ENCODE measurements at places on chromosomes 6 and 20.

DNA sequence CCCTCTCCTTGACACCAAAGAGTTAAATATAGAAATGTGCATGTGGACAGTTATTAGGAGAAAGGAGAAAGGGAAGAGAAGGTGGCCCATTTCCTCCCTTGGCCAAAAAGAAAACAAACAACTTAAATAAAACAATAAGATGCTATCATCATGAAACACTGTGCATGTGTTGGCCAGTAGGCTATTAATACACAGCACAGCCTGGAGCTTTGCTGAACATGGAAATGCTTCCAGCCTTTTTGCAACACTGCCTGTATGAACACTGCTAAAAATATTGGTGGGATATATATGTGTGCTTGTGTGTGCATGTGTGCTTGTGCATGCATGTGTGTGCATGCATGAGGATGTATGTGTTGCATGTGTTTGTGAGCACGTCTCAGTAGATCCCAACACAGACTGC, 100.4 kb downstream of the LY86 start:
- DNase-seq, result no peak

GRCh38 chr6:43120944-43121913, 45.1 kb downstream of the PTK7 start:
- DNase-seq, result no peak

DNA sequence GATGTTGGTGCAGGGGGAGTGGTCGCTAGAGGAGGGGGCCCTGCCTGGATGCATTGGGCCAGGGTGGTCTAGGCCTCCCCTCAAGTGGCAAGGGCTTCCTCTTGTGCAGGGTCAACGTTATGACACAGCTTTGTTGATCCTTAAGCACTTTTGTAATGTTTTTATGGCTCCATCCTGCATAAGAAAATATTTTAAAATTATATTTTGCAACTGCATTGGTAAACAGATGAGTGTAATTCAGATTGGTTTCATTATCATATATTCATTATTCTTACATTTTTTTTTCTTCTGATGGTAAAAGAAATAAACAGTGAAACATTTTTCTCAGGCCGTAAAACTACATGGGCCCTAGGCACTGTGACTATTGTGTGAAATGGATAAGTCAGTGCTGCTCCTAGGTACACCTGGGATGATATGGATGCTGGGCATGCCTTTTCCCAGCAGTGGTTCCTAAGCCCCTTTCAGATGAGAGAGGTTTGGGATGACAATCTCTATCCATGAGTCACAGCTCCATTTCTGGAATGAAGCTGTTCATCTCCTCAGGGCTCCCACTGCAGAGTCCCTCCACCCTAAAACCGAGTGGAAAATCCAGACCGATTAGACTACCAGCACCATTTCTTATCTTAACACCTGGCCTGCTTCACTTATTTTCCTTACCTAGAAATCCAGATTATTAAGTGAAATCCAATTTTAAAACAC, 5.8 kb upstream of the SIM1 start:
- DNase-seq, result no peak

- DNase-seq, result no peak
Observed at GRCh38 chr6:24501374-24501773, 6.6 kb downstream of the ALDH5A1 start.

DNA sequence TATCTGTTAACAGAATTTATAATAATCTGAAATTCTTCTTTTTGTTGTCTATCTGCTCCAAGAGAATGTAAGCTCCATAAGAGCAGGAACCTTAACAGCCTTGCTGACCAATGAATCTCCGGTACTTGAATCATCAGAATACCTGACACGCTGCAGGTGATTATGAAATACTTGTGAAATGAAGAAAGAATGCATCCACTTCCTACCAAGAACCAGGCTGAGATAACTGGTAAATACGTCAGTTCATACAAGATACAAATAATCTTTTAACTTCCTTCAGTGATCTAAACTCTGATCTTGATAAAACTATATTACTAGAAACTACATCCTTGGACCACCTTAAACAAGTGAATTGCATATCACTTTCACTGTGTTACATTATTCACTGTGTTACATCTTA, 116.2 kb downstream of the MAP3K5 start:
- DNase-seq, result no peak

All from activated naive CD4-positive, alpha-beta T cell treated with anti-CD3 and anti-CD28 coated beads, Interleukin-2, amount 50 U/mL, for 72 hours (primary cell).